ENCODE measurements at places on chromosomes 1 and 21.

DNA sequence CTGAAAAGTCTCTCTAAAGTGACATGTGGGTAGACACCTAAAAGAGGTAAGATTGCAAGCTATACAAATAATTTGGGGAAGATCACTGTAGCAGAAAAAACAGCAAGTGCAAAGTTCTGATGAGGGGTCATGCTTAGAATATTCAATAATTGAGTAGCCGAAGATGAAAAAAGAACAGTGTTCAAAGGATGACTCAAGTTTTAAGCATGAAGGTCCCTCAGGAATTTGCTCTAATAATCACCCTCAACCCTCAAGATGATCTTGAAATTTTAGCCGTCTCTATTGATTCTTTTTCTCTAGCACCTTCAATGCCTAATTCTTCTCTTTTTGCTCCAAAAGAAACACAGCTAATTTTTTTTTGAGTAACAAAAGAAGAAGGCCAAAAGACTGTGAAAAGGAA lies 190.6 kb upstream of the ZNHIT6 start:
- DNase-seq: no peak

DNA sequence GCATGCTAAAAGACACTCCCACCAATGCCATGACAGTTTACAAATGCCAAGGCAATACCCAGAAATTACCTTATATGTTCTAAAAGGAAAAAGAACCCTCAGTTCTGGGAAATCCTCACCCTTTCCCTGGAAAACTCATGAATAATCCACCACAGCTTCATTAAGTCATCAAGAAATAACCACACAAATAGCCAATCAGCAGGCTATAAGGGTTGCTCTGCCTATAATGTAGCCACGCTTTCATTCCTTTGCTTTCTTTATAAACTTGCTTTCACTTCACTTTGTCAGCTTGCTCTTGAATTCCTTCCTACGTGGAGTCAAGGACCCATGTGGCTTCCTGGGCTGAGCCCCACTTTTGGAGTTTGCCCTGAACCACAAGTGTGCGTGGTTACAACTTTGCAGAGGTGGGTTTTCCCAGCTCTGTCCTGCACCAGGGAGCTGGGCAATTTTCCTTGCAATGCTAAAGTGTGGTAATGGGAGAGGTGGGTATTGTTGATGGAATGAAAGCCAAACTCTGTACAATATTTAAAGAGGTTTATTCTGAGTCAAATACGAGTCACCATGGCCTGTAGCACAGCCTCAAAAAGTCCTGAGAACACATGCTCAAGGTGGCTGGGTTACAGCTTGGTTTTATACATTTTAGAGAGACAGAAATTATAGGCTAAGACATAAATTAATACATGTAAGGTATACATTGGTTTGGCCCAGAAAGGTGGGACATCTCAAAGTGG lies 42.2 kb upstream of the COG2 start:
- DNase-seq: no peak

GRCh38 chr1:145898756-145899155 lies 11.1 kb downstream of the ITGA10 start:
- no peak for DNase-seq

DNA sequence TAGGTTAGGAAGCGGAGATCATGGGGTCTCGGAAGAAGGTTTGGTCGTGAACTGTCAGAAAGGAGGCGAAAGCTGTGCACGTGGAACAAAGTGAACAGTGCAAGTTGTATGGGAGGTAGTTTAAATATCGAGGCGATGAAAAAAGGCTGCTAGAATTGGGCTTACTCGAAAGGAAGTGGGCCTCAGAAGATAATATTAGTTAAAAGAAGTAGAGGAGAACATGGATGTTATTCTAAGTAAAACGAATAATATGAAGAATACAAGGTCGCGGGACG lies 571 bp downstream of the WDR3 start:
- DNase-seq: no peak

DNA sequence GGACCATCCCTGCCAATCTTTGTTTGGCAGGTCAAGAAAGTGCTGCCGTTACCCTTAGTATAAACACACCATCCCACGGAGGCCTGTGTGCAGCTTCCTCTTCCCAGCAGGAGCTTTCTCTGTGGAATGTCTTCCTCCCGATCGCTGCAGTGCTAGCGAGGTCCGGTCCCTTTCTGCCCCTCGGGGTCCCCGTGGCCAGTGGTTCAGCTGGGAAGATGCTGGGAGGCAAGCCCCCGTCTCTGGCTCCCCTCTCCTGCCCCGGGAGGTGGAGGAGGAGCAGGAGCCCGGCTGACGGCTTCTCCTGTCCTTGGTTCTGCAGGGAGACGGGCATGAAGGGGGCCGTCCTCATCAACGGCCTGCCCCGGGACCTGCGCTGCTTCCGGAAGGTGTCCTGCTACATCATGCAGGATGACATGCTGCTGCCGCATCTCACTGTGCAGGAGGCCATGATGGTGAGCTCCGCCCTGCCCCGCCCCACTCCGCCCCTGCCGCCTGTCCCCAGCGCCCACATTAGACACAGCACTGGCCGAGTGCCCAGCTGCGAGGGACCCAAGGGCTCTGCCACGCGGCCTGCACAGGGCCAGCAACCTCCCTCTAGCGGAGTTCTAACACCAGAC lies 42.1 kb downstream of the TFF3 start:
- DNase-seq: no peak

DNA sequence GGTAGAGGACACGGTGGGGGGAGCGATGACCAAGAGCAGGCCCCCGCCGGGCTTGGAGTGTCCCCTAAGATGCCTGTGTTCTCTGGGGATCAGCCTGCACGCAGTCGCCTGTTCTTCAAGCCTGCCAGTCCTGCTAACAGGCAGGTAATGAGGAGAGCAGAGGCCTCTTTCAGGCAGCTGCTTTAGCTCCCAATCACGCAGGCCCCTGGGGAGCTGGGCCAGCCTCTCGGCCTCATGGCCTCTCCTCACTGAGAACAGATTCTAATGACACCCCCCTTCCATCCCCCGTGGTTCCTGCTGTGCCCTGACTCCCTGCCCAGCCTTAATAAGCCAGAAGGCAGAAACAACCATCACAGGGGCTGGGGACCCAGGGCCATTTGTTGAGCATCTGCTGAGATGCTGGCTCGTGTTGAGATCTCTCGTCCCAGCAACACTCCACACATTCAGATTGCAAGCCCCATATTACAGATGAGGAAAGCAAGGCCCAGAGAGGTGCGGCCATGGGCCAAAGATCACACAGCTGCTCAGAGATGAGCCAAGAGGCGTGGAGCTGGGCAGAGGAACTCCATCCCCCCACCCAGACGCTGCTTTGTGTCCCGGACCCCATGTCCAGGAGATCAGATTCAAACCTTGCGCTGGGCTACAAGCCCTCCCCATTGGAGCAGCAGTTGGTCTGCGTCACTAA lies 71.6 kb upstream of the CASZ1 start:
- no peak for DNase-seq

- DNase-seq: no peak
Measured at GRCh38 chr21:34687745-34688144, 19.0 kb downstream of the CLIC6 start.

GRCh38 chr1:229889031-229889517 lies 178.0 kb upstream of the GALNT2 start:
- DNase-seq: no peak

GRCh38 chr1:110060034-110060661 lies 10.3 kb downstream of the ALX3 start:
- DNase-seq: peak; percentile 28

- no peak for DNase-seq
Measured at GRCh38 chr1:82515650-82516049, 714.9 kb downstream of the ADGRL2 start.

- DNase-seq: no peak
Measured at GRCh38 chr1:51986718-51987117, 3.8 kb downstream of the RAB3B start.

DNA sequence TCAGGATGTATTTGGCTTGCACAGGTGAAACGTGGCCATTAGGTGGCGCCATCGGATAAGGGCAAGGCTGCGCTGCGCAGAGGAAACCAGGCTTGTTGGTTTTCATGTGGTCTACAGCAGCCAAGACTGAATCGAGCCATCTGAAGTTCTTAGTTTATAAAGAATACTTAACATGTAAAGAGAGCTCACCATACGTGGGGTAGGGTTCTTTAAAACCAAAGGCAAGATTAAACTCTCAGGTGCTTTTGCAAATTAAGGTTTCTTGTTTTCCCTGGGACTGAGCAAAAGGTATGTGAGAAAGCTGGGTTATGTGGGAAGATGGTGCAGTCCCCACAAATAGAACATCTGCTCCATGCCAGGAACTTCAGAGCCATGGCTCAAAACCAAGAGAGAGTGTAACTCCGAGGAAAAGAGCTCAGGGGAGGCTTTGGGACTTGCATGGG lies 9.3 kb downstream of the MASP2 start:
- DNase-seq: peak; percentile 75

DNA sequence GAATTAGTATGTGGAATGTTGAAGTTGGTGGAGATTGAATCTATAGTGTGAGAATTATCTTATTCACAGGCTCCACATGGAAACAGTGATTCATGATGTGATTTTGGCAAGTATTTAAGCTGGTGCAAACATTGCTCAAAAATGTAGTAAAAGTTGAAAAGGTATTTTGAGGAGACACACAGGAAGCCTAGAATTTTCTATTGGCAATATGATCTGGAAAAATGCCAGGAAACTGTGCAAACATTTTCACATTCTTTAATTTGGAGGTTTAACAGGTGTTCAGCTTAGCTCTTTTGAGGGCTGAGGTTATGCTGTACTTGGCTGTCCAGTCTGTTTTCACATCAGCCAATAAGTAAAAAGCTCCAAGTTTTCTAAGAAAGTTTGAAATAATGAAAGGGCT lies 327.3 kb downstream of the RWDD3 start:
- DNase-seq: no peak

- DNase-seq: no peak
Measured at GRCh38 chr1:232459826-232460225, 170.1 kb downstream of the SIPA1L2 start.

GRCh38 chr1:200317236-200317635 lies 92.6 kb downstream of the ZNF281 start:
- no peak for DNase-seq

GRCh38 chr21:15669247-15669646 lies 60.5 kb upstream of the USP25 start:
- peak; percentile 37 for DNase-seq

GRCh38 chr1:201489643-201490261 lies 17.2 kb downstream of the CSRP1 start:
- no peak for DNase-seq

- DNase-seq: no peak
Measured at GRCh38 chr1:114310695-114311271, 157.1 kb upstream of the SYT6 start.

DNA sequence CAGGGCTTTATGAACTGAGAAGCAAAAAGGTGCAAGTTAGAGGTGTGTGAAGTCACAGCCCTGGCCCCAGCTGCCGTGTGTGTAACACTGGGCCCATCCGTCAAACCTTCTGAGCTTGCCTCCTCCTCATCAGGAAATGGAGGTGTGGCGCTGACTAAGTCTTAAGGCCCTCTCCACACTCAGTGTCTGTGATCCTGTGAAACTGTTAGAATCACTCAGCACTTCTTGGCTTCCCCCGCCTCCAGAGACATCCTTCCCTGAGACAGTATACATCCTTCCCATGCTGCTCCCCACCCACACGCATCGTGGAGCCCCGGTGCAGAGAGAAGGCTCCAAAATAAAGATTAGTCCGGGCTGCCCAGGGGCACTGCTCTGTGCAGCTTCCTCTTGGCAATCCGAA lies 33.3 kb downstream of the LRP8 start:
- DNase-seq: no peak

DNA sequence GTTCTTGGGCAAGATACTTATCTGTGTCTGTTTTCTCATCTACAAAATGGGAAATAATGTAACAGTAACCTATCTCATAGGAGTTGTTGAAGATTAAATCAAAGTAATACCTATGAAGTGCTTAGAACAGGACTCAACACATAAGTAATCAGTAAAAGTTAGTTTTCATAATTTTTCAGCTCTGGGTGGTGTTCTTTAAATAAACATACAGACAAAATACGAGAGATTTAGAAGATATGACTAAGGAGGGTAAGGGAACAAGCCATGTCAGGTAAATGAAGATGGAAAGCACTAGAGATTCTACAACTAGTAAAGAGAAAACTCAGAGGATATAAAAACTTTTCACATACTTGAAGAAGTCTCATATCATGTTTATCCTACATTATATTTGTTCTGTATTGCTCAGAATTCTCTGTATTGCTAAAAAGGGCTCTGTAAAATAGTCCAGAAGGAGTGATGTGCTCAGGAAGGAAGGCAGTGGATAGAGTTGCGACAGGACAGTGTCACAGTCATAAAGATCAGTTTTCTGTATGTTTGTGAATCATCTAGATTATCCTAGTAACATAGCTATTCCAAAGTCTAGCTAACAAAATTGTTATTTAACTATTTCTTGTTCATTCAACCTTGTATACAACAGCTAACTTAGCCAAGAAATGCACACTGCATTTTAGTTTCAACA lies 16.0 kb downstream of the LIN9 start:
- DNase-seq: no peak

- no peak for DNase-seq
Measured at GRCh38 chr1:18819203-18819602, 40.3 kb downstream of the TAS1R2 start.

GRCh38 chr1:81327743-81328142 lies 473.0 kb upstream of the ADGRL2 start:
- DNase-seq: no peak

DNA sequence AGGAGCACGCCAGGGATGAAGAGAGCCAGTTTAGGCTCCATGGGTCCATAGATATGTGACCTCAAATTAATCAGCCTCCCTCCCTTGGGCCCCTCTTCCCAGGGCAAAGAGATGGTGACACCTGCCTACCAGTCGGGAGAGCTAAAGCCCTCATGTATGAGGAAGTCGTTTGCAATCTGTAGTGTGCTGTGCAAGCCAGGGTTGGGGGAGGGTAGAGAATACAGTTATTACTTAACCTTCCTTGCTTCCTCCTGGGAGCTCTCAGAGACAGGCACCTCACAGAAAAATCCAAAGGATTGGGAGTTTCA lies 4.0 kb downstream of the PGLYRP4 start:
- DNase-seq: no peak

- no peak for DNase-seq
Measured at GRCh38 chr1:159092036-159092760, 15.6 kb upstream of the AIM2 start.

DNA sequence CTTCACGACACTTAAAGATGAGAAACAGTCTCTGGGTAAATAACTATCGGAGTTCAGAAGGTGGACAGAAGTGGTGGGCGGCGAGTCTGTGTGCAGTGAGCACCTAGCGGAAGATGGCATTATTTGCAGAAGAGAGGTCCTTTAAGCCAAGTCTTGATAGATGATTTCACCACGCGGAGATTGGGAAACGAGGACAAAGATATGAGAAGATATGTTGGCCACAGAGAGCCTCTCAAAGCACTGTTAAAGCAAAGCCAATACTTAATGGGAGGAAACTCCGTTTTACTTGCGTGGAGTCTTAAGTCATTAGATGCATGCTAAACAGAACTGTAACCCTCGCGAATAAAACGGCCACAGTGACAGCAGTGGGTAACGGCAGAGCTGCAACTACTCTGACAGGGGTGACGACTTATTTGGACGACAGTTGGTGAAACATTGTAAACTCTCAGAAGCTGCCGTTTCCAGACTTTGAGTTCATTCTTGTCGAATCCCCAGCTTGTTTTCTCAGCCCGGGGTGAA lies 577 bp upstream of the CEP350 start:
- DNase-seq: no peak
